Activated B cell treated with CpG ODN at 0.5 μM for 24 hours (primary cell): ENCODE measurements at places on chromosomes 6 and 20. TPM values are rescaled to one million over a fixed set of nuclear protein-coding genes. Genes with fewer than 3 reads are reported as not detected.

TP53TG5 gene
- total RNA-seq, result not detected in 2 replicates

MDN1 gene
- total RNA-seq, result 59.8 and 65.4 TPM in 2 replicates

MANEA gene
- total RNA-seq, result 5.0 and 7.5 TPM in 2 replicates

GRM1 gene
- total RNA-seq, result not detected in 2 replicates

ENPP4 gene
- total RNA-seq, result 13.0 and 13.6 TPM in 2 replicates

- DNase-seq, result no peak
Measured at GRCh38 chr6:164640956-164641355, 668.4 kb downstream of the C6orf118 start.

DNA sequence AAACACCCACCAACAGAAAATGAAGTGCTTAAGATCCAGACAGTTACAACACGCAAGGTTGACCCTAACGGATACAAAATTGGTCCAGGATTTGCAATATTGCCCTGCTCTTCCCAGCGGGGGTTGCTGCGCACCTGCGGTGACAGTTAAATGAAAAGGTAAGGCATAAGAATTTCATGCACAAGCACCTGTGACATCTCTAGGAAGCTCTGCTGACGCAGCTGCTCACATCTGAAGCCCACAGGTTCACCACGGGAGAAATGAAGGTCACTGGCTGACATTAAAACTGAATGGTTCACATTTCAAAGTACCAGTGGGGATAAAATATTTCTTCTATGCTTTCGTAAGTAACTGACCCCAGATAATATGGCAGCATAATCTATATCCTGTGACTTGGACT, 689.3 kb upstream of the AGPAT4 start:
- DNase-seq, result no peak

GRCh38 chr20:62935968-62936585, 1.9 kb upstream of the GID8 start:
- no peak for DNase-seq

GRCh38 chr20:33337119-33337518, 54.1 kb downstream of the BPIFB1 start:
- DNase-seq, result no peak

- DNase-seq, result no peak
Measured at GRCh38 chr20:19185083-19185482, 27.4 kb upstream of the SLC24A3 start.
